ENCODE measurements at places on chromosomes 2 and 18. TPM values are rescaled to one million over a fixed set of nuclear protein-coding genes. Genes with fewer than 3 reads are reported as not detected.

Gene CPO
- 0.17 TPM for total RNA-seq

Gene ASIC4
- 0.16 TPM for total RNA-seq

Gene TWIST2
- 73.3 TPM for total RNA-seq

Gene C2orf72
- total RNA-seq = not detected

Gene POTEJ
- total RNA-seq = not detected

Gene PRSS56
- not detected for total RNA-seq

Gene SERPINB3
- total RNA-seq = not detected

Gene MOCOS
- 2.2 TPM for total RNA-seq

Gene NT5DC4
- total RNA-seq = not detected
